NCI-H1436 treated with DMSO at 0.1 percent for 48 hours (cell line): ENCODE measurements at places on chromosomes 2 and 18.

DNA sequence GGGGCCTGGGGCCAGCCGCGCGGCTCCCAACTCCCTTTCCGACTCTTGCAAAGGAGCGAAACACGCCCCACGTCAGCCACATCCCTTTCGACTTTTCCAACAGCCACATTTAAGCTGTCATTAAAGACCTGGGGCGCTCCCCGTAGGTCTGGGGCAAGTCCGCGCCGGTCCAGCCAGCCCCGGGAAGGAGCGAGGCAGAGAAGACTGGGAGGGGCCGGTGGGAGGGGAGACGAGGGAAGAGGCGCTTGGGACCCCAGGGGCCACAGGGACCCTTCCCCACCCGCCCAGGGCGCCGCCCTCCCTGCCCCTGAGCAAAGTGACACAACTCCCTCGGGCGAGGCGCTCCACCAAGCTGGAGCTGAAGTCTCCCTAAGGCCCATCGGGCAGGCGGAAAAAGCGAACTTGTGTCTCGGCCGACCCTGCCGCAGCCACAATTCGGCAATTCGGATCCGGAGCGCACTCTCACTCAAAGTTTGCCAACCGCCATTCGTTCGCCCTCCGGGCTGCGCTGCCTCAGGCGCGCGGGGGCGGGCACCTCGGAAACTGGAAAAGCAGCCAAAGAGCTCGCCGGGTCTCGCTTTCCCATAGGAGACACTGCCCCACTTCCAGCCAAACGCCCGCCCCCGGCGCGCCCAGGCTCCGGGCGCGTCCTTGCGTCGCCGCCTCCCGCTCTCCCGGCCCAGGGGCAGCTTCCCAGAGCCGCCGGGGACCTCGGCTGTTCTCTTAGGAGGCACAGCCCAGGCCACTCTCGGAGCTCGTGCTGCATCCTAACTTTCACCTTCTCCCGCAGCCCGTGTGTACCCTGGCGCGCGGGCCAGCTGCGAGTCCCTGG is 1.1 kb upstream of the KCTD1 start:
- DNase-seq, result no peak

GRCh38 chr2:127422559-127423477 is 4.6 kb downstream of the PROC start:
- no peak for DNase-seq

DNA sequence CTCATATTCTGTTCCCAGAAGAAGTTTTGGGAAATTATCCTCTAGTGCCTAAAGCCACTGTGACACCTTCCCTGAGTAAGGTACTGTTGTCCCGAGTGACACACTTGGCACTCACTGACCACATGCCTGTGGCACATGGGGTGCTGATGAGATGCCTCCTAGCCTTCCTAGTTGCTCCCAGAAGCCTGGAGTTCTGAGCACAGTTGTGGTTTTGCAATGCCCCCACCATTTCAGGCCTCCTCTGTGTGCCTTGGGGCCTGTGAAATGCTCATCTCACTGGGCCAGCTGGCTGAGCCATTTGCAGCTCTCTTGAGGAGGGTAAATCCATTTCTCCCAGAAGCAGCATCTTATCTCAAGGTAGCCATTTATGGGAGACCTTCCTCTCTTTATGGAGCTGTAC is 91.8 kb downstream of the DGKD start:
- DNase-seq, result no peak

GRCh38 chr2:121777699-121778058 is 22.2 kb downstream of the TSN start:
- no peak for DNase-seq

GRCh38 chr2:19198381-19198780 is 160.0 kb downstream of the OSR1 start:
- no peak for DNase-seq

DNA sequence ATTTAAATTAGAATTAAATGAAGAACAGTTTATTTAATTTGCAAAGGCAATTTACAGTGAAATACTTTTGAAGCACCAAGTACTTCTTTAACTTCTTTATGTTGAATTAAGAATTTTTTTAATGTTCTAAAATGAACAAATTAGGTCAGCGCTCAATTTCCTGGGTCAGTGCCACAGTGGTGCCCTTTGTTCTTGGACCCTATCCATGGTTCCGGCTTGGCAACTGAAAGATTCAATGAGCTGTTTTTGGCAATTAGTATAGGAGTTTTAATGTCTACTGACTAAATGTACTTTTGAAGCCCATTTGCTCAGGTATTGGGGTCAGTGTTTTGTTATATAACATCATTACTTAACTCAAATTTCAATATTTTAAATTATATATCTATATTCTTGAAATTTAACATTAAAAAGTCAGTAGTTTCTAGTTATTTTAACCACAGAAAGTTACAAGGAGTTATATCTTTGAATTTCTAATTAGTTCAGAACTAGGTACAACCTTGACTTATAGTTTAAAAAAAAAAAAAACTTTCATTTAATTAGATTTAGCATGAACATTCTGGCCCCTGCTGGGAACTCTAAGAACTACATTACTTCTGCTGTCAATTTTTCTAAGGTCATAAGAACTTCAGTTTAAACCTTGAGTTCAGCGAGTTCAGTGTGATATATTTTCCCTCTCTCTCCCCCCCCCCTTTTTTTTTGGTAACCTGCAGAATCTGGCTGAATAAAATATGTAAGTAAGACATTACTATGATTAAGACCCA is 7.6 kb upstream of the MSTN start:
- DNase-seq, result peak; percentile 41

DNA sequence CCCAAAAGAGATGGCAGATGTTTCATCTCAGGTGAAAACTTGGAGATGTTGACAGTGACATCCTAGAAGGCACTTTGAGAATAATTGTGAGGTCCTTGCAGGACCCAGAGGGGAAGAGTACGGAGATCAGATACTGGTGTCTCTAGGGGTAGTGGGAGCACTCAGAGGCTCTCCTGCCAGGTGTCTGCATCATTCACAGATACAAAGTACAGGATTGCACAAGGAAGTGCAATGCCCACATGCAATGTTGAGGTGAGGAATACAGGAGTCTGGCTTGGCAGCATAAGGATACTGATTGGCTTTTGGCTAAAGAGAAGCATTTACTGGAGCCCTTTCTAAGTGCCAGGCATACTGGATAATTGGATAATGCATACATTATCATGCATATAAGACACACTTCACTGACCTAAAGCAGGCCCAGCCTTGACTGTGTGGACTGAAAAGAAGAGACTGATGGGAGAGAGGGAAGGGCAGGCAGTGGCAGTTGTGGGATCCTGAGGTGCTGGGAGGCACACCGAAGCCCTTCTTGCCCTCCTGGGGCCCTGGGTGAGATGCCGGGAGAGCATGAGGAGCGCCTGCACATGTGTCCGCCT is 31.0 kb upstream of the NCKAP5 start:
- DNase-seq, result no peak

DNA sequence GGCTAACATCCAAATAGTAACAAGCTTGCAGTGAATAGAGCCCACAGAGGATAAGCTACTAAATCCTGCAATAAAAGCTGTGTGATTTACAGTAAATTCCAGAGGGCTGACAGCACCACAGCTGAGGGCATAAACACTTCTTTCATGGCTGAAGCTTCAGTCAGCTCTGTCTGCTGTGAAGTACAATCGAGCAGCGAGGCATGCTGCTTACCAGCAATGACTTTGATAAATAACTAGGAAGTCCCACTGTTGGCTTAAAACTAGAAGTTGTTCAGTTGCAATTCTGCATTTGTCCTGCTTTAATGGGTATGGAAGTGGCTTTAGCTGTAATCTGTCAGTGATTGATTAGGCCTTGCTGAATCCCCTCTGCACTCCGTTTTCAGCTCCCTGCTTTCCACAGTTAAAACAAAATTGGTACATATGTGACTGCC is 65.2 kb upstream of the FIGN start:
- DNase-seq, result no peak

- no peak for DNase-seq
These were observed 184.5 kb downstream of the TCF4 start for GRCh38 chr18:55403421-55403949.

- DNase-seq, result no peak
These were observed 184.8 kb downstream of the NR4A2 start for GRCh38 chr2:156147594-156148330.

GRCh38 chr2:189492451-189492850 is 51.2 kb downstream of the WDR75 start:
- no peak for DNase-seq

DNA sequence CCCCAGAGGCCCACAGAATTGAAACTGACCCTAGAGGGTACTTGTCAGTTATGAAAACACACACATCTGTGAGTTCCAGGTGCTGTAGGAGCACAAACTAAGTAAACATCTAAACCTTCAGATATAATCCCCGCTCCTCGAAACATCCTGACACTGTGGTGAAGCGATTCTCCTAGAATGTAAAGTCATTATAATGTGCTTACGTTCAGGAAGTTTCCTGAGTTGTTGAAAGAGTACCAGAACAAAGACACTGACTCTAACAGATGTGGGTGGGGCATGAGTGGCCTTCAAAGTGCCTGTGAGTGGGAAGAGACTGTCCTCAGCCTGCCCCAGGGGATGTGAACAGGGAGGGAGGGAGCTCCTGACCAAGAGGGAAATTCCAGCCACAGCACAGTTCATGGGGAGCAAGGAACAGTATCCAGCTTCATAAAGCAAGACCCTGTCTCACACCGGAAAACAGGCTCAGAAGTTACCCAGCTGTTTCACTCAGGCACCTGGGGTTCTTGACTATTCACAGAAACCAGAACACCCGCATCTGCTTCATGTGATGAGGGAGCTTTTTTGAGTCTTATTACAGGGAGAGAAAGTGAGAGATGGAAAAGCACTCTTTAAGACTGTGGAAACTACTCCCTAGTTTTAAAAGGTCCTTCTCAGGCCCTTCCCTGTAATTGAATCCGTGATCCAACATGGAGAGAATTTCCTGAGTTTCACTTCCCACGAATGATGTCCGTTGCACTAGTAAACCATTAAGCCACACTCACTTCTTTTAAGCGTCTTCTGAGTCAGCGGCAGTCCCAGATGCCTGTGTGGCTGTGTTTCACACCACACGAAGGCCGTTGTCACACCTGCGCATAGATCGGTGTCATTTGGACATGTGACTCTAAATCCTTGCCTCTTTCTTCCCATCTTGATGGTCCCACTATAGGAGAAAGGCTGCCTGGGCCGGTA is 88.6 kb upstream of the EML6 start:
- DNase-seq, result no peak
